ENCODE measurements at places on chromosomes 5 and 9. TPM values are rescaled to one million over a fixed set of nuclear protein-coding genes. Genes with fewer than 3 reads are reported as not detected.

FAT2 gene
- total RNA-seq, result 38.4 TPM

TTLL11 gene
- 7.9 TPM for total RNA-seq

SYK gene
- total RNA-seq, result not detected

TAF11L8 gene
- not detected for total RNA-seq

MORN5 gene
- total RNA-seq, result not detected

DNA sequence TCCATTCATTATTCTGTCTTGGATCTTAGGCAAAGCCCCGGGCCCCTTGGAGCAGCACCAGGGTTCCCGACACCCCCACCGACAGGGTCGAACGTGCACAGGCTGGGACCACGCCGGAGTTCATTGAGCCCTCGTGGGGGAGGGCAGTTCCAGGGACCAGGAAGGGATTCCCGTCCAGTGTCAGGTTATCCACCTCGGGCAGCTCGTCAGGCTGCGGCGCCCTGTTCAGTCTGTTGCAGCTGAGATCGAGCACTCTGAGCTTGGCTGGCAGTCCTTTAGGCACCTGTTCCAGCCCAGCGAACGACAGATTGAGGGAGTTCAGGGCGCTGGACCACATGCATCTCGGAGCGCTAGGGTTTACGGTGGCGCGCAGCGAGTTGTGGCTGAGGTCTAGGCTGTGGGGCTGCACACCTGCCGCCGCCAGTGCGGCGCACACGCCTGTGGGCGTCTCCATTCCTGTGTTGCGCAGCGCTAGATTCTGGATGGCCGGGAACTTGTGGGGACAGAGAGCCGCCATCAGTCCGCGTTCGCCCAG, 1.1 kb downstream of the CD14 start:
- H3K27me3 ChIP-seq, result no peaks in the 10 kb centered on the region
- H3K27ac ChIP-seq, result no peak overlapping the region
- DNase-seq, result no peak
- H3K4me1 ChIP-seq, result no peaks in the 10 kb centered on the region

- H3K4me3 ChIP-seq, result no peak overlapping the region
- no peak overlapping the region for H3K27ac ChIP-seq
- H3K4me1 ChIP-seq, result peaks cover 31% of the 10 kb centered on the region
- H3K27me3 ChIP-seq, result no peaks in the 10 kb centered on the region
These were observed 42.9 kb upstream of the ALDOB start for GRCh38 chr9:101478444-101478843.

DNA sequence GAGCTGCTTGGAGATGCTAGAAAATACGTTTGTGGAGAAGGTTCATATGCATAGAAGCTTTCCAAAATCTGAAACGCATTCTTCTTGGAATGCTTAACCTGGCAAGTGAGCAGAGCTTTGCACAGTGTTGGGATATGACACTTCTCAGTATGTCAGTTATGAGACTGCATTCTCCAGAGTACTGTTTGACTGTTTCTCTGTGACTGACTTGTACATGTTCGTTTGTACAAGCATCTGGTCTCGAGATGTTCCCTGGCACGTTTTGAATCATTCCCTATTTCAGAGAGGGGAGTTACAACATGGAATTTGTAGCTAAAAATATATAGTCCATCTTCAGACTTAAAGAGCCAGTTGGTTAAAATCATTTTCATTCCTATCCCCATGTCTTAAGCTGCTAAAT, 272.4 kb downstream of the ARRDC3 start:
- H3K4me3 ChIP-seq, result no peak overlapping the region
- peaks cover 5% of the 10 kb centered on the region for H3K4me1 ChIP-seq
- no peaks in the 10 kb centered on the region for H3K27me3 ChIP-seq
- no peak overlapping the region for H3K27ac ChIP-seq
- no peaks in the 10 kb centered on the region for H3K36me3 ChIP-seq
- DNase-seq, result no peak

DNA sequence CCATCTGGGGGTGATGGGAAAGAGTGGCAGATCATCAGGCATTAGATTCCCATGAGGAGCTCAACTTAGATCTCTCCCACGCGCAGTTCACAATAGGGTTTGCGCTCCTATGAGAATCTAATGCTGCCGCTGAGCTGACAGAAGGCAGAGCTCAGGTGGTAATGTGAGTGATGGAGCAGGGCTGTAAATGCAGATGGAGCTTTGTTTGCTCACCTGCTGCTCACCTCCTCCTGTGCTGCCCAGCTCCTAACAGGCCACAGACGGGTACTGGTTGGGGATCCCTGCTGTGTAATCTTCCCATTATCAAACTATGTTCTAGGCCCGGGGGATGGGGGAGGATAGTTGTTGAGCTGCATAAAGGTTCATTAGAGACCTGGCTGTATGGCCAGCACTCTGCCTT, 58.4 kb downstream of the UGCG start:
- H3K36me3 ChIP-seq, result no peaks in the 10 kb centered on the region
- no peak overlapping the region for H3K4me3 ChIP-seq
- no peak overlapping the region for H3K27ac ChIP-seq
- H3K27me3 ChIP-seq, result no peaks in the 10 kb centered on the region
- DNase-seq, result no peak
- peaks cover 25% of the 10 kb centered on the region for H3K4me1 ChIP-seq

DNA sequence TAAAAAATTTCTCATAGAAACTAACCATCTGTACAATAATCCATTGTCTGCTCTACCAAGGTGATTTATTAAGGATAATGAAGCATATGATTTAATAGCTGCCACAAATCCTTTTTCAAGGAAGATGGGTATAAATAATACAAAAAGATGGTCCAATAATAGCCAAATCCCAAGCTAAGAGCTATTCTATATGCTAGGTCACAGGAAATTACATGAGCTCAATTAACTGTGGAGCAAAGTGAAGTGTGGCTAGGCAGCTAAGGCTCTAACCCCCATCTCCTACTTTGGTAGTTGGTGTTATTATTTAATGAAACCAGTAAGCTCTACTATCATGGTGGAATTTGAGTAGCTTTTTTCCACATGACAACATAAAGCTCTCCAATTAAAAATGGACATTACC, 1045.0 kb upstream of the DMAC1 start:
- DNase-seq, result no peak
- no peak overlapping the region for H3K4me3 ChIP-seq
- no peaks in the 10 kb centered on the region for H3K4me1 ChIP-seq
- H3K27me3 ChIP-seq, result peaks cover 1% of the 10 kb centered on the region
- no peak overlapping the region for H3K27ac ChIP-seq

DNA sequence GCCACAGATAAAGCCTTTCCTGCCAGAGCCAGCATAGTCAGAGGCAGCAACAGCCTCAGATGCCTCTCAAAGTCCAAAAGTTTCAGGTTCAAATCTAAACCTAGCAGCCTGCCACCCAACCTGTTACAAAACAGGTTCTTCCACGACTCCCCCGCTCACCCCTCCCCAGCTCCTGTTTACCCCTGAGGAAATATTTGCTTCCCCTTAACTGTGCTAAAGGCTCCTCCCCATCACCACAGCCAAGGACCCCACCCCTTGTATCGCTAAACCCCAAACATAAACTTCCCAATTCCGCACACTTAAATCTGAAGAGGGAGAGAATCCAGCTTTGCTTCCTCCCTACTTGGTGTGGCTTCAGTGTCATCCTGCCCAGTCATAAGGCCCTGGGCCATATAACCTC, 15.4 kb upstream of the VDAC1 start:
- no peaks in the 10 kb centered on the region for H3K36me3 ChIP-seq
- DNase-seq, result no peak
- no peaks in the 10 kb centered on the region for H3K4me1 ChIP-seq
- no peak overlapping the region for H3K4me3 ChIP-seq

DNA sequence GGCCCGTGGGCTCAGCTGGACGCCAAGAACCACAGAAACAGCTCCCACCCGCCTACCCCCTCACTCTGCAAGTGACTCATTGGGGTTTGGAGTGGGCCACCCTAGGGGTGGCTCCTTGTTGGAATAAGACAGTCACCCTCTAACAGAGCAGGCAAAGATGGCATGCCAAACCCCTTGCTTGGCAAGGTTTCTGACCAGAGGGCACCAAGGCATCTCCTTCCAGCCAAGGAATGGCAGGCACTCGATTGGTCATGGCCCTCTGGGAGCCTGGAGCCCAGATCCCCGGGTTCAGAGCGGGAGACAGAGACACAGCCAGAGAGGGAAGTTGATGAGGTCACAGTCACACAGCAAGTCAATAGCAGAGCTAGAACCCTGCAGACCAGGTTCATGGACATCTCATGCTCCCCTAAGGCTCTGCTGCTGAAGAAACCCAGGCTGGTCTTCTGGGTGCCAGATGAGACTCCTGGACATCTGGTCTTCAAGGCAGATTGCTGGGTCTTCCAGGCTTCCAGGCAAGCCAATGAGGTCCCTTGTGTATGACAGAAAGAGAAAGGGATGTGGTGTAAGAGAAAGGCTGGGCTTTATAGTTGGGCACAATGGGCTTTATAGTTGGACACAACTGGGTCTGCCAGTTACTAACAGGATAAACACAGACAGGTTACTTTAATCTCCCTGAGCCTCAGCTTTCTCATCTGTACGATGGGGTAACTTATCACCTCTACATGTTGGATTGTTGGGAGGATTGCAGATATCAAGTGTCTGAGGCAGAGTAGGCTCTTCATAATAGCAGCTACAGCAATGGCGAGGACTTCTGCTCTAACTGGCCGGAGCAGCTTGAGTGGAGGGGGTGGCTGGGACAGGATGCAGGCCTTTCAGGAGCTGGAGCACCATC, 23.3 kb upstream of the KIF12 start:
- no peak overlapping the region for H3K27ac ChIP-seq
- no peak for DNase-seq
- H3K27me3 ChIP-seq, result peaks cover 28% of the 10 kb centered on the region
- H3K4me3 ChIP-seq, result no peak overlapping the region
- peaks cover 3% of the 10 kb centered on the region for H3K4me1 ChIP-seq

DNA sequence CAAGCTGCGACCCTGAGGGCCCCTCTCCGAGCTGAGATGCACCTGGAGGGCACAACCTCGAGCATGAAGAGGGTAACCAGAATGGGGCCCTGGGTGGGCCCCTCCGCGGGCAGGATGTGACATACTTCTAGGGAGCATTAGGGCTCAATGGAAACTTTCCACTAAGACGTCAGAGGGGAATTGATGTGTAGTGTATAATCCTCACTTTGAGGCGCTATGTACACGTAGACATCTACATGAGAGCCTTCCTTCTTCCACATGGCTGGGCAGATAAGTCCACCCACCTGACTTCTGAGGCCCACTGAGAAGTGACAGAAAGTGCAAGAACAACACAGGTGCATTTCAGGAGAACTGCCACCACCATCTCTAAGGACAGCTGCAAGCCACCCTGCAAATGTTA, 61.0 kb downstream of the DAP start:
- peaks cover 50% of the 10 kb centered on the region for H3K4me1 ChIP-seq
- no peaks in the 10 kb centered on the region for H3K27me3 ChIP-seq
- no peak overlapping the region for H3K27ac ChIP-seq
- no peak overlapping the region for H3K4me3 ChIP-seq

DNA sequence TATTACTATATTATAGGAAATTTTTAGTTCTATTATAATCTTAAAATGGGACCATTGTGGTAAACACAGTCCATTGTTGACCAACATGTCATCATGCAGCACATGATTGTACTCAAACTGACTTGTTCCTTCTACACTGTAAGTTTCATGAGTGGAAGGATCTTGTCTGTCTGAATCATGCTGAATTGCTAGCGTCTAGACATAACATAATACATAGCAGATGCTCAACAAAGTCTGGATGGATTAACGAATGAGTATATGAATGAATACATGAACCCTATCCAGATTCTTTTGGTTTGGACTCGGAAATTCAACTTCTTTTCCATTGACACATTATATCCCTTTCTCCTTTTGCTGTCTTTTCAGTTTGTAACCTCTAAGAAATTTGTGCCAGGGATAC, 429.2 kb upstream of the SGCD start:
- H3K27ac ChIP-seq, result no peak overlapping the region
- H3K27me3 ChIP-seq, result no peaks in the 10 kb centered on the region
- H3K36me3 ChIP-seq, result no peaks in the 10 kb centered on the region
- no peak overlapping the region for H3K4me3 ChIP-seq
- H3K4me1 ChIP-seq, result no peaks in the 10 kb centered on the region
- DNase-seq, result no peak

- H3K4me1 ChIP-seq, result peaks cover 3% of the 10 kb centered on the region
- no peak overlapping the region for H3K27ac ChIP-seq
- no peak for DNase-seq
- no peak overlapping the region for H3K4me3 ChIP-seq
- H3K36me3 ChIP-seq, result no peaks in the 10 kb centered on the region
These were observed 11.2 kb upstream of the PDCD1LG2 start for GRCh38 chr9:5499157-5499556.

- no peak overlapping the region for H3K4me3 ChIP-seq
- no peak overlapping the region for H3K27ac ChIP-seq
- peaks cover 23% of the 10 kb centered on the region for H3K4me1 ChIP-seq
- DNase-seq, result no peak
- H3K27me3 ChIP-seq, result no peaks in the 10 kb centered on the region
These were observed 1554.1 kb downstream of the EFNA5 start for GRCh38 chr5:106116682-106117081.
